ENCODE measurements at places on chromosomes 6 and 20.
A peak's percentile ranks its signal among the peaks of the same experiment; 100 is the strongest.

GRCh38 chr6:164169355-164169754, 754.8 kb downstream of the QKI start:
- DNase-seq = no peak

GRCh38 chr6:55180258-55180657, 5.9 kb downstream of the HCRTR2 start:
- no peak for DNase-seq

DNA sequence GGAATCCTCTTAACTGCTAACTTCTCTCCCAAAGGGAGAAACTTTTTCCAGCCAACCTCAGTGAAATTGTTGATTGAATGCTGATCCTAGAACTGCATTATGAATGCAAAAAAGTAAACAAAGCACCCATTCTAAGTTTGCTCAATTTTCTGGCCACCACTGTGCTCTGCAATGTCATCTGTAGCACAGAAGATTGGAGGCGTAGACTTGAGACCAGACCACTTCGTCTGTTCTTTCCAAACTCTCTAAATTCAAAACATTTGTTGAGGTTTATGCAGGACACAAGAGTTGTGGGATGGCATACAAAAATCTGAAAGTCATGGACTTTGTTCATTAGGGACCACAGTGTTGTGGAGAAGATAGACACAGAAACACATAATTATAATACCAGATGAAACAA, 11.1 kb upstream of the TSPYL1 start:
- DNase-seq = no peak

- no peak for DNase-seq
These were observed 42.7 kb upstream of the MYL9 start for GRCh38 chr20:36498386-36499179.

DNA sequence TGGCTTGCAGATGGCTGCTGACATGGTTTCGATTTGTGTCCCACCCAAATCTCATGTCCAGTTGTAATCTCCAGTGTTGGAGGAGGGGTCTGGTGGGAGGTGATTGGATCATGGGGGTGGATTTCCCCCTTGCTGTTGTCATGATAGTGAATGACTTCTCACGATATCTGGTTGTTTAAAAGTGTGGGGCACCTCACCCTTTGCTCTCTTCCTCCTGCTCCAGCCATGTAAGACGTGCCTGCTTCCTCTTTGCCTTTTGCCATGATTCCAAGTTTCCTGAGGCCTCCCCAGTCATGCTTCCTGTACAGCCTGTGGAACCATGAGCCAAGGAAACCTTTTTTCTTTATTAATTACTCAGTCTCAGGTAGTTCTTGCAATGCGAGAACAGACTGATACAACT, 77.6 kb upstream of the FUCA2 start:
- DNase-seq = no peak

GRCh38 chr6:85797993-85798392, 155.3 kb upstream of the SYNCRIP start:
- DNase-seq = no peak

DNA sequence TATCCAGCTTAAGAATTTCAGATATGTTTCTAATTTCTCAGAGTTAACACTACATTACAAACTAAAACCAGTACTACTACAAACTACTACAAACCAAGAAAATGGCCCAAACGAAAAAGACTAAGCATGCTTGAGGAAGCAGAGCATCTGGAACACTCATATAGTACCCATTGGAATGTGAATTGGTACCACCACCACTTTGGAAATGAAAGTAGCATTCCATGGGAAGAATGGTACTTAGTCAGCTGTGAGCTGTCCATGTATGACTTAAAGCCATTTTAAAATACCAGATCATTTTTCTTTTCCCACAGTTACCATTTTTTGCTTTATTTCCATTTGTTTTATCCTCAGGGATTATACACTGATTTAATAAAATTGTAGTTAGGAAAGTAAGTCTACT, 30.5 kb downstream of the FBXO9 start:
- no peak for DNase-seq

DNA sequence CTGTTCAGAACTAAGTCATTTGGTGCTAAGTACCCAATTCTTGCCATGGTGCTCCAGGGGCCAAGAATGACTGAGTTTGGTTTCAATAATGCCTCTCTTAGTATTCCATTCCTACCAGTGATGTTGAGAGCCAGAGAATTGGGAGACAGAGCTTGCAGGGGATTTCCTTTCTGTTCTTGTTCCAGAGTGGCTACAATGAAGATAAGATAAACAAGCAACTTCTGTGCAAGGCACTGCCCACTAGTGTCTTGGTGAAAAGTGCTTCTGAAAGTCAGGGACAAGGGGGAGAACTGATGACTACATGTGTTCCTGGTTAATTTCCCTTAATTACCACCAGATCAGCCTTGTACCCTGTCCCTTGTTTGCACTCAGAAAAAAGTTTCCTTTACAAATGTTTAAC, 421.6 kb downstream of the BCKDHB start:
- DNase-seq = no peak

DNA sequence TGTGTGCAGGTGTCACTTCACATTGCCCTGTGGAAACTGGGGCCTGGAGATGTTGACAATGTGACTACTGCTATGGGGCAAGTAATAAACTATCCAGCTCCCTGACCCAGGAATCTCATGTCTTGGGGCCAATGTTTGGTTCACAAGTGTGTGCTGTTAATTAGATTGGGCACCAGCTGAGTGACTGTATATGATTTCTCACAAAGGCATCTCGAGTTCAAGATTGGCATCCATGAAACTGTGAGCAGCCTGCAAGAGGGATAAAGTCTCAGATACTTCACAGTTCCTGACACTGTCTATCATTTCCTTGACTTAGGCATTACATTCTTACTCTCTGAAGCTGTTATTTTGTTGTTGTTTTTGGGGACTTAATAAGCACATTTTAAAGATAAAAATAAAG, 264.0 kb downstream of the PRKN start:
- DNase-seq = no peak

DNA sequence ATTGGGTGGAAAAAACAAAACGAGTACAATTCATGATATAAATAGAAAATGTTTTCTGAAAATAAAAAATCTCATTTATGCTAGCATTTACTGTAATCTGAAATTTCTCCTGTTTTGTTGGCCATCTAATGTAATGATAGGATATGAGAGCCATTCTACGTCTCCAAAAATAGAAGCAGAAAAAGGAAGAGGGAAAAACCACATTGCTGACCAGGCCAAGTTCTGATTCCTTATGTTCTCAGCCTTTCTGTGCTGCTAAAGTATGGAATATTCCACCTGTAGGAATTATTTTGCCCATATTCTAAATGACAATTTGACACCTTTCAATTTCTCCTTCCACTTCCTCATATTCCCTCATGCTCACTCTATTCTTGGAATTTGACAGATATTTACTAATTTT, 110.2 kb downstream of the TBXT start:
- no peak for DNase-seq

DNA sequence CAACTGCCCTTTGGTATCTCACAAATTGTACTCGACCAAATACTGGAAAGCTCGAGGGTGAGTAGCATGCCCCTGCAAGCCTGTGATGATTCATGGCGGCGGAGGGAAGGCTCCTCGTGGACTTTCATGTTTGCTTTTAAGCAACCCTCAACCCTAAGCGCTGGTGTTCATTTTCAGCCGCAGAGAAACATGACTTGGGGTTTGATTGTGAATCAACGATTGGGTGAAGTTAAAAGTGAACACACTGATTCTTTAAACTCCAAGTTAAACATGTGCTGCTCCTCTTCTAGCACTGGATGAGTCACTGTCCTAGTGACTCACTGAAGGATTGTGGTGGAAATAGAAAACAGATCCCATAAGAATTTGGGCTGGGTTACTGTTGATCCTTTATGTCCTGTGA, 8.3 kb downstream of the CD109 start:
- no peak for DNase-seq

DNA sequence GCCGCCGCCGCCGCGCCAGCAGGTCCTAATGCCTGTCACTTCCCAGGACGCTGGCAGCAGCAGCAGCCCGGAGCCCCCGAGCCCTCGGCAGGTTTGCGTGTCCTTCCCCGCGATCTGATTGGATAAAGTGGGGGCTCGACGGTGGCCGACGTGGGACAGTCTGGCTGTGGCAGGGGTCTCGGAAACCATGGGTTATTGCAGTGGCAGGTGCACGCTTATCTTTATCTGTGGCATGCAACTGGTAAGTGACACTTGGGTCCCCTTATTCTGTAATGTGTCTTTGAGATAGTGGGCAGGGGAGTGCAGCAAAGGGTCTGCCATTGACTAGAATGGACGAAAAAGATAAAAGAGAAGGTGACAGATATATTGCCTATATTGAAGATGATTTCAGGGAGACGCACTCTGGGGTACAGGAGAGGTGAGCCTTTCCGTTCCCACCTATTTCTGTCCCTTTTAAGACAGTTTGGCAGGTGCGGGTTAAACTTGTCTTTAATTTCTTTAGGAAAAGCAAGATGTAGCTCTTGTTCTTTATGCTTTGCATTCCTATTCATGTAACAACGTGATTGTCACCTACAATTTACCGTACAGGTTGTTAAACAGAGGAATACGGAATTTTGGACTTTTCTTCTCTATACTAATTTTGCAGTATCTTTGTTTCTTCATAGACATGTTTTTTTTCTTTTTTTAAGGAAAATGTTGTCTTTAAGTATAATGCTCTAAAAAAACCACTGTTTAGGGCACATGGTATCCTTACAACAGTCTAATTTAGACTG, 535 bp downstream of the NKAIN2 start:
- DNase-seq = no peak

DNA sequence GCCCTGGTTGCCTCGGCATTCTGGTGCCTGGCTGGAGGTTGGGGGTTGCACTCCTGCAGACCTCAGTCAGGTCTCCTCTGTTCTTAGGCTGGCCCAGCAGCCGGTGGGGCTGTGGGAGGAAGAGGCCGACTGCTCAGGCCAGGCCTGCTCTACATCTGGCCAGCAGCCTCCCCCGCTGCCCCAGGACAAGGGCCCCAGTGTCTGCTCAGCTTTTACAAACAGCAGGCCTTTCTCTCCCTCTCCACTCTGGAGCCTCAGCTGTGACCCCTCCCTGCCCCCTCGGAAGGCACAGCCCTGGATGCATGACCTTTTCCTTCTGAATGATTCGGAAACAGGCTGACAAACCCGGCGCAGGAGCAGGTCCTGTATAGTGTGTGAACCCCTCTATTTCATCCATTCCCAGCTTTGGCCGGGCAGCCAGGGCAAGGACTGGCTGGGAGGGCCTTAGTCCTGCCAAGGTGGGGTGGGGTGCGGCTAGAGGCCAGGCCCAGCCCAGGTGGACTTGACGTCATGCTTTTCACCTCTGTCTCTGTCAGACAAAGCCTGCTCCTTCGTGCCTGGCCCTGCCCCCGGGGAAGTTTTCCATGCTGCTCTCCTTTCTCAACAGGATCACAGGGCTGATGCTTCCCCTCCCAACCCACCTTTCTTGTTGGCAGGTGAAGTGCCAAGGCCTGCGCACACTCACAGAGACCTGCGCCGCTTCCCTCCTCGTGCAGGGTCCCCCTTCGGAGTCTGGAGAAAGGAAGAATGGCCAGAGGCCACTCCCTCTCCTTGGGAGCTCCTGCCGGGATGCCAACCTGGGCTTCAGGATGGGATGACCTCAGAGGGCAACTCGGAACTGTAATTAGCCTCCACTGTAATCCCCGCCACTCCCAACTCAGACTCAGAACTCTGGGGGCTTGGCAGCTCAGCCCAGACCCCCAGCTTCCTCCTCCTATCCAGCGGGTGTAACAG, 10.1 kb upstream of the ITPR3 start:
- no peak for DNase-seq

GRCh38 chr20:2005831-2006426, 12.1 kb upstream of the PDYN start:
- peak; percentile 51 for DNase-seq

GRCh38 chr20:4227085-4227821, 211.9 kb upstream of the RNF24 start:
- DNase-seq = no peak

Data from CD4-positive, alpha-beta memory T cell (primary cell).